ENCODE measurements at places on chromosomes 12 and 14. TPM values are rescaled to one million over a fixed set of nuclear protein-coding genes. Genes with fewer than 3 reads are reported as not detected.
A peak's percentile ranks its signal among the peaks of the same experiment; 100 is the strongest.

The AEBP2 gene
- 59.6 TPM for total RNA-seq

The CLEC1B gene
- total RNA-seq = not detected

The PTPN6 gene
- 283 TPM for total RNA-seq

The KRT73 gene
- not detected for total RNA-seq

The GALNT16 gene
- 0.35 TPM for total RNA-seq

The ACOT4 gene
- 1.5 TPM for total RNA-seq

The PARP2 gene
- total RNA-seq = 38.4 TPM

DNA sequence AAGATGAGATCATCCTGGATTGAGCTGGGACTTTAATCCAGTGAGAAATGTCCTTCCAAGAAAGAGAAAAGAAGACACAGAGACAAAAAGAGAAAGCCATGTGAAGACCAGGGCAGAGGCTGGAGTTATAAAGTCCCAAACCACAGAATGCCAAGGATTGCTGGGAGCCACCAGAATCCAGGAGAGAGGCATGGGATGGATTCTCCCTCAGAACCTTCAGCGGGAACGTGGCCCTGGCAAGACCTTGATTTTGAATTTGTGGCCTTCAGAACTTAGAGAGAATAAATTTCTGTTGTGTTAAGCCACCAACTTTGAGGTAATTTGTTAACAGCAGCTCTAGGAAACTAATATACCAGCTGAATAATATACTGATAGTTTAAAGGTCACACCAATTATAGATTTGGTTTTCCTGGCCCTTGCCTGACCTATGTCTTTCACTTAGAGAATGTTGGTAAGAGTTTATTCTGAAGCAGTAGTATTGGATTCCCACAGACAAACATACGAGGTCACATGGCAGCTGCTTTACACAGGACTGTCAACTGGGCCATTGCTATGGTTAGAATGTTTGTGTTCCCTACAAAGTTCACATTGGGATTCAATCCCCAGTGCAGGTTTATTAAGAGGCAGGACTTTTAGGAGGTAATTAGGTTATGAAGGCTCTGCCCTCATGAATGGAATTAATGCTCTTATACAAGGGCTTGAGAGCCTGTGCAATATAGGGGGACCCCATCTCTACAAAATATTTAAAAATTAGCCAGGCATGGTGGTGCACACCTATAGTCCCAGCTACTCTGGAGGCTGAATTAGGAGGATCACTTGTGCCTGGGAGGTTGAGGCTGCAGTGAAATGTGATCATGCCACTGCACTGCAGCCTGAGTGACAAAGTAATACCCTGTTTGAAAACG is 156.5 kb upstream of the EEA1 start:
- H3K27ac ChIP-seq = no peak overlapping the region
- H3K4me1 ChIP-seq = peaks cover 8% of the 10 kb centered on the region
- no peaks in the 10 kb centered on the region for H3K36me3 ChIP-seq
- no peak for DNase-seq

- peaks cover 44% of the 10 kb centered on the region for H3K4me1 ChIP-seq
- no peak overlapping the region for H3K27ac ChIP-seq
- no peaks in the 10 kb centered on the region for H3K27me3 ChIP-seq
- no peak overlapping the region for H3K4me3 ChIP-seq
Observed at GRCh38 chr12:12819752-12820311, 6.7 kb downstream of the DDX47 start.

DNA sequence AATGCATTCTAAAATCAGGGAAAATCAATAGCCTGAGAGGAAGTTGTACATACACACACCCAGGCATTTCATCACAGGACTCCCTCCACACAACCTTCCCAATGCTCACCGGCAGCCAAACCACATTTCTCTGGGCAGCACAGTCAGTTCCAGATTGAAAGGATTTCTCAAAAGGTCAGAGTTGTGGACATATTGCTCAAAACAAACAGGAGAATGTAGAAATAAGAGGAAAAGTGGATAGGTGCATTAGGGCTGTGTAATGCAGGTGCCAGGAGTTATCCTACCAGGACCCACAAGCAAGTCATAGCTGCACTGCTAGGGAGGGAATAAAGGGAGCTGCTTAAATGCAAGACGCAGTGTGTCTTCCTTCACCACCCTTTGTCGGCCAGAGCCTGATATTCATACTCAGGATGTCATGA is 62.9 kb downstream of the GCH1 start:
- DNase-seq = no peak
- H3K27me3 ChIP-seq = no peaks in the 10 kb centered on the region
- H3K36me3 ChIP-seq = peaks cover 55% of the 10 kb centered on the region

DNA sequence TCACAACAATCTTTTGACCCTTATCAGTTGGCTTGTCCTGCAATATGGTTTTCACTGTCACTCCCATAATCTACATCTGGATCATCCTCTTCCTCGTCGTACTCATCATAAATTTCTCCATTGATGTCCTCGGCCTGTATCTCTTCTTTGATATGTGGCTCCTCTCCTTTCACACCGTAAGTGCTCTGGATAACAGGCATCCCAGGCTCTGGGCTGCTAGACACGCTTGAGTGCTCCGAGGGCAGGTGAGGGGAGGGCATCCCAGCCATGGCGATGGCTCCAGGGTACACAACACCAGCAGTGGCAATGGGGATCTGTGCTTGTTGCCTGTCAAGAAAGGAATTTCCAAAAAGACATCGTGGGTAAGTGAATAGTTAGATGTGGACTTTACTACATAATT is 415.3 kb downstream of the SOX5 start:
- DNase-seq = no peak
- H3K27ac ChIP-seq = no peak overlapping the region
- no peaks in the 10 kb centered on the region for H3K36me3 ChIP-seq

DNA sequence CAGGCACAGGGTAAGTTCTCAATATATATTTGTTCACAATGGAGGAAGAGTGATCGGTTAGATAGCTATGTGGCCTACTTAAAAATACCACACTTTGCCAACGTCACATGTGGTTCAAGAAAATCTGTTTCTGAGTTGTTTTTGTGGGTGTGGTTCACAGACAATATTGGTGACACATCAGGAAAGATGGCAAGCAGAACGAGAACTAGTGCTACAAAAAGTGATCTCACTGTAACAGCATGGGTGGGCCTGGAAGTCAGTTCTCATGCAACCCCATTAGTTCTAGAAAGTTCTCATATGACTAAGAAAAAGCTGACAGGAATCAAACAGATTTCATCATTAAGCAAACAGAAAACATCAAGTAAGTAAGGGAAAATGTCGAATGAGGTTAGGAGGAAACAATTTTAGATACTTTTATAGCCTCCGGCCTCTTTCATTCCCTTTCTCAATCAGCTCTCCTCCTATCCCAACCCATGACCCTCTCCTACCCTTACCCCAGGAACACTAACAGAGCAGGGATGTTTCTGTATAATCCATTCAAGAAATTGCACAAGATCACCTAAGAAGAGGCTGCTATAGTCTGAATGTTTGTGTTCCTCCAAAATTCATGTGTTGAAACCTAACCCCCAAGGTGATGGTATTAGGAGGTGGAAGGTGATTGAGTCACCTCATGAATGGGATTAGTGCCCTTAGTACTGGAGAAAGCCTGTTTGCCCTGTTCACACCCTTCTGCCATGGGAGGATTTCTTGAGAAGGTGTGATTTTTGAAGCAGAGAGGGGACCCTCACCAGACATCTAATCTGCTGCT is 15.5 kb upstream of the NTN4 start:
- DNase-seq = no peak
- no peaks in the 10 kb centered on the region for H3K36me3 ChIP-seq
- peaks cover 10% of the 10 kb centered on the region for H3K4me1 ChIP-seq
- no peak overlapping the region for H3K27ac ChIP-seq
- peaks cover 28% of the 10 kb centered on the region for H3K27me3 ChIP-seq

GRCh38 chr12:94812345-94812744 is 162.0 kb upstream of the TMCC3 start:
- peaks cover 4% of the 10 kb centered on the region for H3K27me3 ChIP-seq
- H3K36me3 ChIP-seq = peaks cover 6% of the 10 kb centered on the region
- no peak overlapping the region for H3K4me3 ChIP-seq
- no peaks in the 10 kb centered on the region for H3K4me1 ChIP-seq
- no peak overlapping the region for H3K27ac ChIP-seq

DNA sequence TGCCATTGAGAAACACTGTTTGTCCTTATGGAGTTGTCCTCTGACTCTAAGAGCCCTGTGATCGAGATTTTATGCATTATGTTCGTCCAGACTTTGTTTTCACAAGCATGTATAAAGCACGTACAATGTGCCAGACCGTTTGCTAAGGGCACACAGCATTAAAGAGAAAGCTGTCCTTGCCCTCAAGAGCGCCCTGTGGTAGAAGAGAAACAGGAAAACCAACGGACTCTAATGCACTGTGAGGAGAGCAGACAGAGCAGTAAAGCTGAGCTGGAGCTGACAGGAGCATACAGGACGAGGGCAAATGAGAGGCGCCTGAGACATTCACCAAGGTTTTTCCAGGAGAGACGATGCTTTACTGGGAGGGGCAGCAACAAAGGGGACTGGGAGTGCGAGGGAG is 66.2 kb upstream of the OVCH1 start:
- no peak for DNase-seq
- H3K27me3 ChIP-seq = peaks cover 14% of the 10 kb centered on the region
- peak overlapping the region; percentile 58 for H3K4me3 ChIP-seq
- H3K27ac ChIP-seq = no peak overlapping the region

GRCh38 chr12:131353826-131354225 is 357.1 kb upstream of the SFSWAP start:
- no peaks in the 10 kb centered on the region for H3K27me3 ChIP-seq
- no peaks in the 10 kb centered on the region for H3K36me3 ChIP-seq
- H3K27ac ChIP-seq = no peak overlapping the region
- DNase-seq = no peak
- no peaks in the 10 kb centered on the region for H3K4me1 ChIP-seq

GRCh38 chr12:53100466-53101151 is 2.7 kb upstream of the SOAT2 start:
- H3K27ac ChIP-seq = no peak overlapping the region
- no peak overlapping the region for H3K4me3 ChIP-seq
- H3K4me1 ChIP-seq = peaks cover 59% of the 10 kb centered on the region

GRCh38 chr14:74973003-74973653 is 17.7 kb upstream of the PGF start:
- H3K27ac ChIP-seq = no peak overlapping the region
- peak; percentile 72 for DNase-seq

GRCh38 chr12:29537298-29537697 is 39.8 kb upstream of the OVCH1 start:
- no peak overlapping the region for H3K4me3 ChIP-seq
- H3K36me3 ChIP-seq = no peaks in the 10 kb centered on the region
- no peaks in the 10 kb centered on the region for H3K4me1 ChIP-seq
- peaks cover 24% of the 10 kb centered on the region for H3K27me3 ChIP-seq
- no peak overlapping the region for H3K27ac ChIP-seq

DNA sequence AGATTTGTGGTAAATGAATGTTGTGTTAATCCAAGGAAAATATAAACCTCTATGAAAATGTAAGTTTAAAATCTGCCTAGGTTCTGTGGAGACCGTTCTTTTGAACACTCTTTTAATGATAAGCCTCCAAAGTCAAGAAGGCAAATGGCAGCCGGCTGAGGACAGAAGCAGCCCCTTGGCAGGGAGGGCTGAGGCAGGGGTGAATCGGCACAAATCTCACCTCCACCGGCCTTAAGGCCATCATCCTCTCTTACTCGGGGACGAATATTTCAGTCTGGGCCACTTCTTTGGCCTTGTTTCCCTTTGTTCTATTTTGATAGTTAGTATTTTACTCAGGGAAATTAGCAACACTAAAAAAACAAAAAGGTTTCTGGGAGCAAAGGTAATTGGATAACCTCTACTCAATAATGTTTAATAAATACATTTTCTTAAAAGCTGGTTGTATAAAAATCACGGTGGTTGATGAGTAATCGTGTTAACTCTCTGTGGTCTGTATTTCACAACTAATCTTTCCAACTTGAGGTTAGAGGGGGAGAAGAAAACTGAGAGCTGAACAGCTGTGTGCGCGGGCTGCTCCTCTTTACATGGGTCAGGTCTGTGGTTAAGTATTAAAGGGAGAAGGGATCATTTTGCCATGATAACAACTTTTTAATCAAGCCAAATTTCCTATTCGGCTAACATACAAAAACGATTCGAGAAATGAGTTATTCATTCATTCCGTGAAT is 18.6 kb downstream of the LGMN start:
- DNase-seq = peak; percentile 62
- peaks cover 30% of the 10 kb centered on the region for H3K4me1 ChIP-seq
- H3K27me3 ChIP-seq = peaks cover 64% of the 10 kb centered on the region
- peak overlapping the region; percentile 27 for H3K27ac ChIP-seq
- H3K36me3 ChIP-seq = peaks cover 9% of the 10 kb centered on the region

- no peak overlapping the region for H3K27ac ChIP-seq
- no peak overlapping the region for H3K4me3 ChIP-seq
- no peak for DNase-seq
- no peaks in the 10 kb centered on the region for H3K36me3 ChIP-seq
Observed at GRCh38 chr12:80936353-80936641, 1.4 kb downstream of the LIN7A start.

DNA sequence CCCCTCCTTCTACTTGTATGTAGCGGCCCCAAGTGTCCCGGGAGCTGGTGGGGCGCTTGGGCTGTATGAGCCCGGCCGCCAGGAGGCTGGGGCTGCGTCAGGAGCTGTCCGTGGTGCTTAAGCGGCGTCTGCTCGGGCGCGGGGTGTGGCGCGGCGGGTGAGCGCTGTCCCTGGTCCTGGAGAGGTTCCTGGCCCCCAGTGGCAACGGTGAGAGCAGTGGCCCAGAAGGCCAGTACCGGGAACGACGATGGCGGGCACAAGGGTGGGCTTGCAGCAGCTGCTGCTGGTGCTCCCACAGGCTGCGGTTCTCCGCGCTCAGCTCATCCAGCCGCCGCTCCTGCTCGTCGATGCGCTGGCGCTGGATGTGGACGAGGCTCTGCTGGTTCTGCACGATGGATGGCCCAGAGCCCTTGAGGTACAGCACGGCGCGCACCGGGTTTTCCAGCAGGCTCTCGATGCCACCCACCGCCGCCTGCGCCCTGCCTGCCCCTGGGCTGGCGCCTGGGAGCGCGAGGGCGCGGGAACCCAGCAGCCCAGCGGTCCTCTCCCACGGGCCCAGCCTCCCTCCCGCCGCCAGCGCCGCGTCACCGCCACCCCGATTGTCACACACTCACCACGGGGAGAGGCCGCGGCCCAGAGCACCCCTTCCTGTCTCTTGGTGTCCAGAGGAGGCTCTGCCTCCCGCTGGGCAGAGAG is 41.9 kb upstream of the FKBP4 start:
- no peak overlapping the region for H3K27ac ChIP-seq
- H3K4me1 ChIP-seq = no peaks in the 10 kb centered on the region
- H3K4me3 ChIP-seq = no peak overlapping the region

GRCh38 chr14:63867933-63868921 is 15.4 kb downstream of the SYNE2 start:
- DNase-seq = no peak
- H3K36me3 ChIP-seq = peaks cover 16% of the 10 kb centered on the region
- peaks cover 58% of the 10 kb centered on the region for H3K4me1 ChIP-seq
- H3K27me3 ChIP-seq = no peaks in the 10 kb centered on the region
- peak overlapping the region; percentile 48 for H3K27ac ChIP-seq
- peak overlapping the region; percentile 28 for H3K4me3 ChIP-seq

GRCh38 chr12:106147956-106148355 is 9.2 kb upstream of the NUAK1 start:
- no peaks in the 10 kb centered on the region for H3K36me3 ChIP-seq
- H3K27me3 ChIP-seq = peaks cover 36% of the 10 kb centered on the region
- DNase-seq = no peak
- no peak overlapping the region for H3K4me3 ChIP-seq
- H3K4me1 ChIP-seq = no peaks in the 10 kb centered on the region

GRCh38 chr12:56117778-56118687 is at the start of gene ZC3H10:
Gene ZC3H10, plus strand, starts transcription at chr12:56118266. Its CDS starts 2,297 bp downstream, at chr12:56120563.
- peak within 1 kb of the TSS; percentile 98 for H3K4me3 ChIP-seq
- H3K27ac ChIP-seq = peak within 1 kb of the TSS; percentile 98
- no peaks in the 10 kb centered on the region for H3K27me3 ChIP-seq
- DNase-seq = peak; percentile 100
- peaks cover 26% of the 10 kb centered on the region for H3K36me3 ChIP-seq

GRCh38 chr14:77843195-77843594 is 43.3 kb downstream of the ADCK1 start:
- DNase-seq = no peak
- H3K36me3 ChIP-seq = no peaks in the 10 kb centered on the region
- no peaks in the 10 kb centered on the region for H3K27me3 ChIP-seq
- H3K27ac ChIP-seq = no peak overlapping the region
